ENCODE measurements at places on chromosomes 7 and 10. TPM values are rescaled to one million over a fixed set of nuclear protein-coding genes. Genes with fewer than 3 reads are reported as not detected.

DNA sequence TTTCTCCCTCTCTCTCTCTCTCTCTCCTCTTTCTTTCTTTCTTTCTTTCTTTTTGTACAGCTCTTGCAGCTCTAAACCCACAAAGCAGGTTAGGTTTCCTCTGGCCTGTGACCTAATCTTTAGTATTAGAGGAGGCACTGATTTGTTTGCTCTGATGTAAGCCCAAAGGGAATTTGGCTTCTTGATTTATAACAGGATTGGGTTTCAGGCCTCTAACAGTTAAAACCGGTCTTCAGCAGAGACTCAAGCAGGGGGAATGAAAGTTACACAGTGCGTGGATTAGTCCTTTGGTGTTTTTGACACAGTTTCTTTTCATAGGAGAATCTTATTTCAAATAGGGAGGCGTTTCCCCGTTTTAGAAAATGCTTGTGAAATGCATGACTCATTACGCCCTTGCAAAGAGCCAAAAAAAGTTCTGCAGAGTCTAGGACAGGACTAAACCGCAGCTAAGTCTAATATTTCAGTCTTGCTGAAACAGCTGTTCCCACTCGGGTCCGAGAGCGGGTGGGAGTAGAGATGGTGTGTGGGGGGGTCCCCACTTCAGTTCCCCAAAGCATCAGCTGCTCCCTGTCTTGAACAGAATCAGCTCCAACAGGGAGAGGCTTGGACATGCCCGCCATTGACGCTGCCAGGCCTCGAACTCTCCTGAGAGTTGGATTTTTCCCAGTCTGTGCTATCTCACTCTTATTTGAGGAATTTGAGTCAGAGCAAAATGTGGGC, 296.5 kb upstream of the PITRM1 start:
- peak; percentile 83 for DNase-seq

Gene TAS2R41
- not detected for total RNA-seq

Gene GBX1
- total RNA-seq: not detected

- DNase-seq: no peak
Observed at GRCh38 chr7:32074787-32075585, 4.8 kb upstream of the PDE1C start.

DNA sequence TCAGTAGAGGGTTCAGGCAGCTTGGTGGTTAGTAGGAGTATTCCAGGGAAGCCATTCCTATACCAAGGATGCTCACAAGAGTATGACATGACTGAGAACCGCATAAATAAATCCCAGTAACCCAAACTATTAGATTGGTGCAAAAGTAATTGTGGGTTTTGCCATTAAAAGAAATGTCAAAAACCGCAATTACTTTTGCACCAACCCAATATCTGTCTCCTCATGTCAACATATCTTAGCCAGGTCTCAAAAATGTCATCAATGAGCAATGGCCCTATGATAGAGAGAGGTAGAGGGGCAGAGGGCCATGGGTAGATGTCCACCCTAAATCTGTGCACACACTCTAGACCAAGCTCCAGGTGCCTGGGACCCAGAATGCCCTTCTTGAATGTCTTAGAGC, 23.6 kb downstream of the NEUROD6 start:
- DNase-seq: no peak

DNA sequence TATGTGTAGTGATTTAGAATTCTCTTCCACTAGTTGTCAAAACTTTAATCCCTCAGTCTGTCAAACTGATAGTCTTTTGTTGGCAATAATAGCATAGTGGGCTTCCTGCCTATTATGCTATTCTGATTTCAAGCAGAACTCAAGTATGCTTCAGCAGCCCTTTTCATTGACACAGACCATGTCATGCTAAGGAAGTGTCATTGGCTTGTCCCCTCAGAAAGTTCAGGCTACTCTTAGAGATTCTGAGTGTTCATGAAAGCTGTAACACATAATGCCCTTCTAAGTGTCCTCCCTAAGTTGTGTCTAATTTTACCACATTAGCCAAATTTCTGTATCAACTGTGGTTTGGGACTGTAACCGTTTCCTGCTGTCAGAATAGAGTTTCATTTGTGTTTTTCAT, 198.7 kb downstream of the THSD7A start:
- no peak for DNase-seq

DNA sequence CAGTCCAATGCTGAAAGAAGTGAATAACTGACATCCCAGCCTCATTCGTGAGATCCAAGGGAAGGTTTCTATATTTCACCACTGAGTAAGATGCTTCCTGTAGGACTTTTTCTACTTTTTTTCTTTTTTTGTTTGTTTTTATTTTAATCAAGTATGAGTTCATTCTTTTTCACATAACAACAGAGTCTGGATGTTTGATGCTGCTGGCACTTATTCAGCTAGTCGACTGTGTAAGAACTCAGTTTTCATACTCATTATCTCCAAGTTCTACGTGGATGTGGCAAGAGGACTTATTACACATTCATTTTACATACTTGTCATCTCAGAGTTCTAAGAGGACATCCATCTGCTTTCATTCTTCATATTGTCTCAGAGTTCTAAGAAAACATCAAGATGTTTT, 86.9 kb downstream of the CPXM2 start:
- no peak for DNase-seq

DNA sequence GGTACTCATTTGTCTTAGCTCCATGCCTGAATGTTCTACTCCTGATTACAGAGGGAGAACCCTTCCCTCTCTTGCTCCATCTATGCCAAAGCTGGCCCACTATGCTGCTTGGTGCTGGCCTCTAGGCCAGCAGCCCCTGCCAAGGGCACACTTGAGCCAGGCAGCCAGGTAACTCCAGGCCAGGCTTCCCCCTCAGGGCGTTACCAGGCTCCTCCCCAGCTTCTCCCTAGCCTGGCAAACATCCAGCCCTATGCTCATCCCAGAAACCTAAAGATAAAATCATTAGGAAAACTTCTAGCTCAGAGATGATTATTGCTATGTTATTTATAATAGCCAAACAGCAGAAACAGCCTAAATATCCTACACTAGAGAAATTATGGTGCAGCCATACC, 103.7 kb downstream of the KCNMA1 start:
- DNase-seq: peak; percentile 83

GRCh38 chr10:64345856-64346255, 824.7 kb downstream of the REEP3 start:
- DNase-seq: no peak

- no peak for DNase-seq
Observed at GRCh38 chr10:103930449-103930848, 12.5 kb upstream of the STN1 start.

Gene C7orf33
- total RNA-seq: not detected

- DNase-seq: no peak
Observed at GRCh38 chr10:98885378-98885777, 350.3 kb downstream of the HPSE2 start.

Gene CEP41
- 10.7 TPM for total RNA-seq

DNA sequence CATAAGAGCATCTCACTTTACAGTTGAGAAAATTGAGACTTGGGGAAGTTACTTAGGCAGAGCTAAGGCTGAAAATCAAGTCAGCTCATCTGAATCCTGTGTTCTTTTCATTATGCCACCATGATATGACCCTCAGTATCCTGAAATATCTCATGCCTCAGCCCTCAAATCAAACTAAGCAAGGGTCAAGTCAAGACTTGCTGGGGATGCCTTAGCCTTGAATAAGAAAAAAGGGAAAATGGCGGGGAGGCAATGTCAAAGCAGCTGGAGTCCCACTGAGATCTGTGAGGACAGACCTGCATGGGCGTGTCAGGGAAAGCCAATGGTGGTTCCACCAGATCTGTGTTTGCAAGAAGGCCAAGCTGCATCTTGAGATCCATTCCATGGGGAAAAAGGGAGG, 91.0 kb upstream of the CACUL1 start:
- DNase-seq: no peak

Gene ASZ1
- total RNA-seq: not detected

- DNase-seq: peak; percentile 47
Observed at GRCh38 chr7:124840435-124840834, 74.8 kb upstream of the GPR37 start.

DNA sequence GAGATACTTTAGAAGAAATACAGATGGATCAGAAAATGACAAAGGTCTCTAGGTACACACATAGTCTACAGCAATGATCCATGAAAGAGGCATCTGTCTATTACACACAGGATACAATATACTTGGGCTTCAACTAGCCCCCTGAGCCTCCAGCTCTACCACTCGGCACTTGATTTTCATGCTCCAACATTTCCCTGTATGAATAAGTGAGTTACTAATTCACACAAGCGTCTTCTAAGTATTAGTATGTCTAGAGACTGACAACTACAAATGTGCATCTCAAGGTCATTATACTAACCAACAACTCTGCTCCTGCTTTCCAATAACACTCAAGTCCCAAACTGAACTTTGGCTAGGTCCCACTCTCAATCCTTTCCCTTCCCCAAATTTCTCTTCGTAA, 8.3 kb downstream of the FAM204A start:
- no peak for DNase-seq

GRCh38 chr7:67771846-67772605, 775.4 kb downstream of the TYW1 start:
- no peak for DNase-seq

Gene CUZD1
- 0.40 TPM for total RNA-seq

Gene FFAR4
- total RNA-seq: 1.5 TPM

- DNase-seq: peak; percentile 41
Observed at GRCh38 chr10:51031950-51032349, 42.3 kb upstream of the PRKG1 start.

Gene PDGFA
- total RNA-seq: 16.1 TPM

DNA sequence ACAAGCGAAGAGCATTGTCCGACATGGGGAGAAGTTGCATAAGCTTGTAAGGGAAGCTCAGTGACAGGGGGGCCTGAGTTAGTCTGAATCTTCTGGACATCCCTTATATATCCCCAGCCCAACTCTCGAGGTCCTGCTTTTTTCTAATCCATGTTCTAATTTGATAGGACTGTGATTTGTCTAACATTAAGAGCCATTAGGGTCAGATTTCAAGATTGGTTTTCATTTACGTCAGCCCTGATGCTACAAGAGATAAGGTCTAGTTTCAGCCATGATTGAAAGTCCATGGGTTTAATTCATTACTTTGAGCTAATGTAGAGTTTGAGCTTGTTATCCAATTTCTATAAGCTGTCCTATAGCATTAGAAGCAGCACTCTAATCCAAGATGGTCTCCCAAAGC, 20.3 kb downstream of the TLX1 start:
- no peak for DNase-seq

DNA sequence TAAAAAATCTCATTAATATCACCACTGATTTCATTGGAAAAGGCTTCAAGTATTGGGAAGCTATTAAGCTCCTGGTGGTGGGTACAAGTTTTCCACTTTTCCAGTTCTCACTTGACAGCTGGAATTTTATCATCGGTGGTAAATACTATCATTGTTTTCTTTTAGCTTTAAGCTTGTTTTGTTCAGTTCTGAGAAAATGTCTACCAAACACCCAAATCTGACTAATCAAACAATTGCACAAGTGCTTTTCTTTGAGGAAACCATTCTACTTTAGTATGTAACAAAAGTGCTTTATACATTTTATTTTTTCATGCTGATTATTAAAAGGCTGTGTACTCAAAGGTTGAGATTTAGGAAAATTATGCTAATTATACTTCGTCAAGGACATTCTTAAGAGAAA, 7.9 kb downstream of the PRPF18 start:
- DNase-seq: no peak

DNA sequence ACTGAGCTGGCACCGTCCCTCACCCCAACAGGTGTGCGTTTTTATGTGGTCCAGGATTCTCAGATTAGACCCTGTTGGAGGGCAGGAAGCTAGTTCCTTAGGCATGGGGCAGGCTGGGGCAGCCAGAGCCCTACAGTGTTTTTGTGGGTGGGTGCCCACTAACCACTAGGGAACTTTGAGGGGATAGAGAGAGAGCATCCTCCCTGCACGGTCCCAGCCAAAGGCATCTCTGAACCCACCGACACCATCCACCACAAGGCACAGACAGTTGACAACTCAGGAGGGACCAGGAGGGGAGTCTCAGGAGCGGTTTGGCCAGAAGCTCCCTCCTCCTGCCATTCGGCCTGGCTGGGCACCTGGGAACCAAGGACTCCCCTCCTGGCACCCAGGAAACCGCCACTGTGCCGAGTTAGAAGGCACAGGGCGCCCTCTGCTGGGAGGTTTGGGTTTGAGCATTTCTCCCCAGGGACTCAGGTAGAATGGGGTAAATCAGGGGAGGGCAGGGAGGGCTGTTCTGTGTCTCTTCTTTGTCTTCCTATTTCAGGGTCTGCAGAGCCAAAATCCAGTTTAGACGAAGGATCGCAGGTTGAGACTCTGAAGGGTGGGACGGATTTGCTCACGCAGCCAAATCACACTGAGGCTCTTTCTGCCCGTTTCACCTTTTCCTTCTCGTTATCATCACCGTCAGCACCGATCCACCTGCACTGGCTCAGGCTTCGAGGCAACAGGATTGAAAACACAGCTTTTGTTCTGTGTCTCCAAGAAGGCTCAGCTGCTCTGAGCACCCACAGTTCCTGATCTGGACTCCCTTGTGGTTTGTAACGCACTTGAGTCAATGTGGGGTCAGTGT, 84.8 kb upstream of the COL13A1 start:
- DNase-seq: peak; percentile 95

Gene GRM3
- total RNA-seq: not detected

DNA sequence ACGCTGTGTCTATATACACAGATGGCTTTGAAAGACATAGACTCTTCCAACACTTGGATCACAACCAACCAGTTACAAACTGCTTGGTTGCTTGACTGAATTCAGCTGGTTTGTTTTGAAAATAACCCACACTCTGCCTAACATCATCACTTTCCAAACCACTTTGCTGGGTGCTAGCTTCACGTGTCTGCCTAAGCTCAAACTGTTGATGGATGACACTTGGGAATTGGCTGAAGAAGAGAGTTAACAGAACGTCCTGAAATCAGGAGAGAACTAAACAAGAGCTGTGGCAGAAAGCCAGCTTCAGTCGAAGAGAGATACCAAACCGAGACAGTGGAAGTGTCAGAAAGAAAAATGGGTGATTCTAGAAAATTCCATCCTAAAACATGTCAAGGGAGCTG, 420.8 kb upstream of the AUTS2 start:
- no peak for DNase-seq

Gene SYCE1
- total RNA-seq: not detected

Measured in PC-3 (cell line).